ENCODE measurements at places on chromosomes 2 and 18.

DNA sequence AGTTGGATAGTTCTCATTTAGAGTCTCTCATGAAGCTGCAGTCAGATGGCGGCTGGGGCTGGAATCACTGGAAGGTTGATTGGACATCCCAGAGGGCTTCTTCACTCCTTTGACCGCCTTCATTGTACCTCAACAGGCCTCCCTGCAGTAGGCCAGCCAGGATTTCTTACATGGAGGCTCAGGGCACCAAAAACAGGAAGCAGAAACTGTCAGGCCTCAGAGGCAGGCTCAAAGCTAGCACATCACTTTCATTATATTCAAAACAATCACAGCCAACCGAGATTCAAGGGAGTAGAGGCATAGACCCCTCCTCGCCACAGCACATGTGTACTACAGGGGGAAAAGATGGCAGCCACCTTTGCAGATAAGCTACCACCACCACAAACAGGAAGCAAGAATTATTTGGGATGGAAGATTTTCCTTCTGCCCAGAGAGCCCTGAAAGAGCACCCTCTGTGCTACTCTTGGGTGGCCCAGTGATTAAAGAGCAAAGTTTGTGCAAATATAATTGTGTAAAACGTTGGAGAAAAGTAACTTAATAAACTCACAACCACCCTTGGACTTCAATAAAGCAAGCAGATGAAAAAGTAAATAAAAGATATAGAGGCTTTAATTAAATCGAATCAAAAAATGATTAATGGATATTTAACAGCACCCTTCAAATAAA is 155.3 kb downstream of the GFPT1 start:
- no peak for DNase-seq

DNA sequence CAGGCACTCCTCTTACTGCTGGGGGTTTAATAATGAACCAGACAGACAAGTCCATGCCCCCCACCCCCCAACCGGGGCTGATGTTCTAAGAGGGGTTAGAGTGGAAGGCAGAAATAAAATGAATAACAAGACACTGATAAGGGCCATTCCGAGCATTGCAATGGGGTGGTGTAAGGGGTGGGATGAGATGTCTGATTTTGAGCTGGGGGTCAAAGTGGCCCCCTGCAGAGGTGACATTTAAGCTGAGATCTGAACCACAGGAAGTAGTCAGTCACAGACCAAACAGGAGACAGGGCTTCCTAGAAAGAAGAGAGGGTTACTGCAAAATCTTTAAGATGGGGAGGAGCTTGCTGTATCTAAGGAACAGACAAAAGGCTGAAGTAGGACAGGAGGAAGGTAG is 180.6 kb upstream of the SH3BP4 start:
- no peak for DNase-seq

GRCh38 chr2:128603411-128603924 is 284.8 kb upstream of the HS6ST1 start:
- no peak for DNase-seq

GRCh38 chr2:71843391-71843850 is 304.2 kb downstream of the CYP26B1 start:
- no peak for DNase-seq

DNA sequence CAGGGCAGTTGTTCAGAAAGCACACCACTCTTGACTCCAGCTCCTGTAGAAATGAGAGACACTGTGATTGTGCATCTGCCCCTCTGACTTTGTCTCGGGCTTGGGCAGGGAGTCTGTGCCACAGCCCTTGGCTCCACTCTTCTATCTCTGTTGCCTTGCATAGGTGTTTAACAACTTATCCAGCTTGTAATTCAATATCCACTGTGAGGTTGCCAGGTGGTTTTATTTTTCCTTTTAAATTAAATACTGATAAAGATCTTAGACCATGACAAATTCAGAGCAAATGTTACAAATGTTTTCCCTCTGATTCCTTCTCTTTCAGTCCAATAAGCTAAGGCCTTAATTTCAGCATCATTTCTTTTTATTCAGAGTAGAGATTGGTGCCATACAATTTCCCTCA is 421.7 kb downstream of the STK39 start:
- DNase-seq = no peak

- no peak for DNase-seq
Measured at GRCh38 chr2:24521162-24521857, 30.3 kb downstream of the NCOA1 start.

- DNase-seq = no peak
Measured at GRCh38 chr2:235577404-235578330, 83.8 kb downstream of the AGAP1 start.

DNA sequence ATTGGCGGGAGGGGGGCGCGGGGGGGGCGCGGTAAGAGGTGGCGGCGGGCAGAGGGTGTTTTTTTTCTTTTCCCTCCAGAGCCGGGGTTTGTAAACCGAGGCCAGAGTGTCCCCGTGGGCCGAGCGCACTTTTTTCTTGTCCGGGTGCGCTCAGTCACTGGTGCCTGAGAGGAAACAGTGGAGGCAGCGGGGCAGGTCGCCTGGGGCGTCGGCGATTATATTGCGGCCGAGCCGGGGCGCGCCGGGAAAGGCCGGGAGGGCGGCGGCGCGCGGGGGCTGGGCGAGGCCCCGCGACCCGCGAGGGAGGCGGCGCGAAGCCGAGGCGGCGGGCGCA is 275 bp downstream of the HOXD8 start:
- no peak for DNase-seq

DNA sequence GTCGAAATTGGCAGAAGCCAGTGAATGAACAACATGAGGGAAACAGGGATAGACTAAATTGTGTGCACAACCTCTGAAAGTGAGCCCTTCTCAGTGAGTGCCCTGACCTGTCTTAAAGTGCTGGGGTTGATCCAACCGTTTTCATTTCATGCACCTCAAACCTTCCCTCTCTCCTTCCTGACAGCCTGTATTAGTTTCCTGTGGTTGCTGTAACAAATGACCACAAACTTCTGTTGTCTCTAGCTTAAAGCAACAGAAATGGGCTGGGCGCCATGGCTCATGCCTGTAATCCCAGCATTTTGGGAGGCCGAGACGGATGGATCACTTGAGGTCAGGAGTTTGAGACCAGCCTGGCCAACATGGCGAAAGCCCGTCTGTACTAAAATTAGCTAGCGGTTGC is 48.8 kb upstream of the PPP1CB start:
- DNase-seq = no peak

GRCh38 chr2:144593803-144594202 is 73.9 kb upstream of the ZEB2 start:
- DNase-seq = no peak

DNA sequence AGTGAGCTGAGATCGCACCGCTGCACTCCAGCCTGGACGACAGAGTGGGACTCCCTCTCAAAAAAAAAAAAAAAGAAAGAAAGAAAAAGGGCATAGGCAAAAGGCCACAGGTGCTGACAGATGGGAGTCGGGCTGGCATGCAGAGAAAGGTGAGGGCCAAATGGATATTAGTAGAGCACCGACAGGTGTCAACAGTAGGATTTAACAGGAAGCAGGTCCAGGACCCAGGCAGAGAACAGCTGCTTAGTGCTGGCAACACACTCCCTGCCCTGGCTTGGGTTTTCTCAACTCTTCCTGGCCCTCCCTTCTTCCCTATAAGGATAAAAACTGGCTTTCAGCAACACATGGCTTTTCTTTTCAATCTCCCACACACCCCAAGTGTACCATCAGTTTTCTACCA is 84.9 kb downstream of the MRO start:
- no peak for DNase-seq

- DNase-seq = no peak
Measured at GRCh38 chr2:181892799-181893435, 1.4 kb downstream of the ITPRID2 start.

- DNase-seq = no peak
Measured at GRCh38 chr2:205704127-205704741, 21.9 kb downstream of the NRP2 start.

DNA sequence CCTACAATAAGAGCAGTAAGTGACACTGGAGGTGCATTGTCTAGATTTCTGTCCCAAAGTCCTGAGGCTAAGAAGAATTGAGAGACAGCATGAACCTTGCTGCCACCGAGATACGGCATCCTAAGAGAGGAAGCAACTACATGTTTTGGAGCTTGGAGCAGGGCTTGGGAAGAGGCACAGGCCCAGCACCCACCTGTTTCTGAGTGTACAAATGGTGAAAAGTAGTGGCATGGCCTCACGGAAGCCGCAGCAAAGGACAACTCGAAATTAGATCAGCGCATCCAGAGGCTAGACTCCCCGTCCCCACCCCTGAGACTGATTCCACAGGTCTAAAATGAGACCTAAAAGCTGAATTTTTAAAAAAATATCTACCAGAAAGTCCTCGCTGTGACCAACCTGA is 127.5 kb downstream of the PTGR3 start:
- no peak for DNase-seq

DNA sequence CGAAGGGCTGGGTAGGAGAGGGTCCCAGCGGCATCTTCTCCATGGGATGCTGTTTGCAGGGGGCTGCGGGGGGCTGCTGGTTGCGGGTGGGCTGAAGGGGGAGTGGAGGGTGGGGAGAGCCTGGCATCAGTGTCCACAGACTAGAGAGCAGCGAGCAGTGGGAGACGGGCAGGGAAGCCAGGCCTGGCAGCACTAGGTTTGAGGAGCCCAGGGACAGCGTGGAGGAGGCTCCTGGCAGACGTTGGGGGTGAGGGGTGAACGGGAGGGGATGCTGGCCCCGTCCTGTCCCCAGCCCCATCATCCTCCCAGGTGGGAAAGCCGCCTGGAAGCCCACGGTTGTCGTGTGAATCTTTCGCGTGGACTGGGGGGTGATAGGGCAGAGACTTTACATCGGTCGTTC is 48.2 kb upstream of the TFCP2L1 start:
- no peak for DNase-seq

DNA sequence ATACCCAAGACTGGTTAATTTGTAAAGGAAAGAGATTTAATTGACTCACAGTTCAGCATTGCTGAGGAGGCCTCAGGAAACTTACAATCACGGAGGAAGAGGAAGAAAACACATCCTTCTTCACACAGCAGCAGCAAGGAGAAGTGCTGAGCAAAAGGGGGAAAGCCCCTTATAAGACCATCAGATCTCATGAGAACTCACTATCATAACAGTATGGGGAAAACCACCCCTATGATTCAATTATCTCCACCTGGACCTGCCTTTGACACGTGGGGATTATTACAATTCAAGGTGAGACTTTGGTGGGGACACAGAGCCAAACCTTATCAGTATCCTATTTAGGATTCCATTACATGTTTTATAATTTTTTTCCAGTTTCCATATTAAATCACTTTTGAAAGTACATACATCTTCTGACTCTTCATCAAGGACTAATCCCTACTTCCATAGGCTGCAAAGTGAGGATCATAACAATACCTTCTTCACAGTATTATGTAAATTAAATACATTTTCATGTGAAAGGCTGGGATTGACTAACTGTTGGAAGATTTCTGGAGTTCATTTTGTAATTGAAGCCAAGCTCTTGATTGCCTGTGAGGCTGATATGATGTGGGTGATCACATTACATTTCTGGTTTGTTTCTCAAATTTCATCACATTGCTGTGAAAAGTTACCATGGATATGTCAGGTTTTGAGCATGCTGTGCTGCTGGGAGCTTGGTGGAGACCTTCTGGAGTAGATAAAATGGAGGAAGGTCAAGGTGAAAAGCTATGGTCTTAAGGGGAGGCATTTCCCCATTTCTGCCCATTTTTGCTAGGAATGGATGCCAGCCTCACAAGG is 31.7 kb upstream of the CERS6 start:
- DNase-seq = no peak

DNA sequence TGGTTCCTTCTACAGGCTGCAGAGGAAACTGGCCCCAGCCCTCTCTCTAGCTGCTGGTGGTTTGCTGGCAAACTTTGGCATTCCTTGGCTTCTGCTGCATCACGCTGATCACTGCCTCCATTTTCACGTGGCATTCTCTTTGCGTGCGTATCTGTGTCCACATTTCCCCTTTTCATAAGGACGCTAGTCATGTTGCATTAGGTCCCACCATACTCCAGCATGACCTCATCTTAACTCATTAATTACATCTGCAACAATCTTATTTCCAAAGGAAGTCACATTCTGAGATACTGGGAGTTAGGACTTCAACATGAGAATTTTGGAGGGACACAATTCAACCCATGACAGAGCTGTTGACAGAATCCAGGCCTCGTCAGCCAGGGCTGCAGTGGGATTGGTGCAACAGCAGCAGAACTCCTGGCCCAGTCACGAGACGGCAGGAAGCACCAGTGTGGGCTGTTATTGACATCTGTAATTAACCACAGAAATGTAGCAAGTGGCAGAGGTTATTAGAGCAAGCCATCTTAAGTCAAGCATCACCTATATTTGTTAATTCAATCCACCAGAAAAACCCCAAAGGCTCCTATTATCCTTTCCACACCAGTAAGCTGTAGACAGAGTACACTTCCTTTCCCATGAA is 132.4 kb downstream of the TMEM163 start:
- DNase-seq = no peak

DNA sequence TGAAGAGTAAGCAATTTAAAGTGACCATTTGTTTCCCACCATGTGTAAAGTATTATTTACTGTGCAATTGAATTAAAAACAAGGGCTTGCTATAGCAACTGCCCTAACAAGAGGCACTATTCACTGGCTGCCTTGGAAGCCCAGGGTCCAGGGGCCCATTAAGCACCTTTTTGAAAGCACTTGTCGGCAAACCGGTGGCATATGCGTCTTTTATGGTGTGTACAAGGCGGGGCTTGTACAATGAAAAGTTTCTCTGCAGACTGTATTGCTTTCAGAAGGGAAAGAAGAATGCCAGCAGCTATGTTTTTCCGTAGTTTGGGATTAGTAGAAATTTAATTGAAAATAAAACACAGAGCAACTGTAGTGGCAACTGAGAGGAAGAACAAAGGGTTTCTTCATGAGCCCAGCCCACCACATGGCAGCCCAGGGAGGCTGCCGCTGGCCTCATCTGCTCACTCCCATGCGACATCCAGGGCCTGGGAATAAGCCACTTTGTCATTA is 279.5 kb upstream of the PARD3B start:
- no peak for DNase-seq

GRCh38 chr2:64623242-64623850 is 30.4 kb downstream of the SERTAD2 start:
- DNase-seq = no peak

GRCh38 chr2:229980431-229981184 is 58.3 kb downstream of the FBXO36 start:
- DNase-seq = no peak

- DNase-seq = no peak
Measured at GRCh38 chr2:219056176-219056895, 4.4 kb downstream of the IHH start.

GRCh38 chr2:180907731-180908130 is 72.7 kb upstream of the UBE2E3 start:
- no peak for DNase-seq
